Stimulated activated CD4-positive, alpha-beta T cell treated with anti-CD3 and anti-CD28 coated beads, TNF-alpha, amount 100 ng/mL, for 24 hours (primary cell): ENCODE measurements at places on chromosomes 11 and 22.

DNA sequence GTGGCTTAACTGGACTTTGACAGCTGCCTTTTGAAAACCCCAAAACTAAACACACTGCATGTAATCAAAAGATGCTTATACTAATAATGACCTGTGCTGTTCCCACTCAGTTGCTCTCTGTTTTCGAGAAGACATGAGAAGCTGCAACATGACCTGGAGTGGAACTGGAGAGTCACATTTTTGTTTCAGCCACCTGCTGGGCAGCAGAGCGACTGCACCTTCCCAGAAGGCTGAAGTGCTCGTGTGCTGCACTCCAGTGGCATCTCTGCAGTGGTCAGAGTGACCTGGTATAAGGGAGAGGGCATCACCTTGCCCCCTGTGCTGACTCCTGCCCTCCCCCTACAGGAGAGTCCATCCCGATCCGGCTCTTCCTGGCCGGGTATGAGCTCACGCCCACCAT, 8.6 kb downstream of the THYN1 start:
- DNase-seq, result no peak

- DNase-seq, result no peak
These were observed 124.4 kb downstream of the ETS1 start for GRCh38 chr11:128462922-128463321.

- no peak for DNase-seq
These were observed 963 bp downstream of the TYMP start for GRCh38 chr22:50528682-50529415.

DNA sequence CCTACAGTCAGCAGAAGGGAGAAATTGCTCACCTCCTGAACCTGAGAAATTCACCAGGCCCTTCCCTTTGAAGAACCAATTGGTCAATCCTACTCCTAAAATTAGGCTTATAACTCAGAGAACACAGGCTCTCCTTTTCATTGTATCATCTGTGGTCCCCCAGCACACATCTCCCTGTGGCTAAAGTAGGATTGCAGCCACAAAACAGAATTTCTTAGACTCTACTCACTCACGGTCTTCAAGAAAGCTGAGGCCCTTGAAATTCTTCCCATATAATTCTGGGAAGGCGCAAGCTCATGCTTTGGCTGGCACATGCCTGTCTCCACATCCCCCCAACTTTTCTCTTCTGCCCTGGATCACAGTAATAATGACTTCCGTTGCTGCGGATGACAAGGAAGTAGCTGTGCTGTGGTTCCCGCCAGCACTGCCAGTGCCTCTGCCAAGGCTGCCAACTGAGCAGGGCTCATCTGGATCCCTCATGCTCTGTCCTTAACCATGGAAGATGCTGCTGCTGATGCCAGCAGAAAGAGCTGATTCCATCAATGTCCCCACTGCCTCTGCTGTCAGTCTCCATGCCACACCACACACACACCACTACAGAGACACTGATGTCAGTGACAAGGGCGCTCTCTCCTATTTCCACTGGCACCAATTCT, 200.6 kb upstream of the POU2AF2 start:
- no peak for DNase-seq

DNA sequence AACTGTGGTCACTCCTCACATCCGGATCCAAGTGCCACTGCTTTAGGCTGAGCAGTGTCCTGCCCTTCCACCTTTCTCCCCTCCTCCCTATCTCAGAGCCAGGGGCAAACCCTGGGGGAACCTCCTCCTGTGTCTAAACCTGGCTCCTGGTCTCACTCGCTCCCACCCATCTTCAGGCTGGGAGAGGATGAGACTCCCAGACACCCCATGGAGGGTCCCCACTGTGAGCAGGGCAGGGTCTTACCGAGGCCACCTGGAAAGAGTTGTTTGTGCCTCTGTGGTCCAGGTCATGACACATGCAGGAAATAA, 93.6 kb downstream of the PDE2A start:
- DNase-seq, result no peak

DNA sequence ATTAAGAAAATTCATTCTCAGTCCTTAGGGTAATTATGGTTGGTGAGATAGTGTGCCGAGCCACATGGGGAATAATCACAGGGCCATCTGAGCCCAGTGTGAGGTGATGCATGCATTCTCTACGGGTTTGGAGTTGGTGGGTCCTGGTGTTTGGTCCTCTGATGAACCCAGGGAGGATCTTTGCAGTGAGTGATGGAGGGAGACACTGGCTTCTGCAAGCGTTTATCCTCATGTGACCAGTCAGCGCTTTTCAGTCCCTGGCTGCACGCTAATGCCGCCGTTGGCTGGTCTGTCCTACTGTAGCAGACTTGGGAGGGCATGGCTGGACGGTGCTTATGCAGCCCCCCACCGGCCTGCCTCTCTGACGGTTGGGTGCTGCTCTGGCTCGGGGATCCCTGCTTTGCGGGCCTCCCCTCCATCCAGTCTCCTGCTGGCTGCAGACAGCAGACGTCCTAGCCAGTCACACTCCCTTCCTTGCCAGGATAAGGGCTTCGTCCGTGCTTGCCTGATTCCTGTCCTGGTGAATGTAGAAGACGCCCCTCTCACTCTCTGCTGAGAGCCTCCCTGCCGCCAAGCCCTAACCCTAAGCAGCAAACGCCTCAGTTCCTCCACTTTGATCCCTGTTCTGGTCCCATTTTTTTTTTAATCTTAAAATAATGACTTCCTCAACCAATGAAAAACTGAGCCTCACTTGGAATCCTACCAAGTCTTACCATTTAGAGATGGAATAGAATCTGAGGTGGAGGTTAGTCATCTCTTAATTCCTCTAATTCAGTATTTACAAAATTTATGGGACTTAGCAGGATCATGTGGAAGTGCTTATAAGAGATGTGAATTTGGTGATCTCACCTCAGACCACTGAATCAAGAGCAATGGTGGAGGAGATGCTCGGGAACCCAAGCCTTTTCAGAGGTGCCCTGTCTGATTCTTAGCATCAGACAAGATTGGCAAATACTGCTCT, 143.7 kb upstream of the SORL1-AS1 start:
- no peak for DNase-seq

DNA sequence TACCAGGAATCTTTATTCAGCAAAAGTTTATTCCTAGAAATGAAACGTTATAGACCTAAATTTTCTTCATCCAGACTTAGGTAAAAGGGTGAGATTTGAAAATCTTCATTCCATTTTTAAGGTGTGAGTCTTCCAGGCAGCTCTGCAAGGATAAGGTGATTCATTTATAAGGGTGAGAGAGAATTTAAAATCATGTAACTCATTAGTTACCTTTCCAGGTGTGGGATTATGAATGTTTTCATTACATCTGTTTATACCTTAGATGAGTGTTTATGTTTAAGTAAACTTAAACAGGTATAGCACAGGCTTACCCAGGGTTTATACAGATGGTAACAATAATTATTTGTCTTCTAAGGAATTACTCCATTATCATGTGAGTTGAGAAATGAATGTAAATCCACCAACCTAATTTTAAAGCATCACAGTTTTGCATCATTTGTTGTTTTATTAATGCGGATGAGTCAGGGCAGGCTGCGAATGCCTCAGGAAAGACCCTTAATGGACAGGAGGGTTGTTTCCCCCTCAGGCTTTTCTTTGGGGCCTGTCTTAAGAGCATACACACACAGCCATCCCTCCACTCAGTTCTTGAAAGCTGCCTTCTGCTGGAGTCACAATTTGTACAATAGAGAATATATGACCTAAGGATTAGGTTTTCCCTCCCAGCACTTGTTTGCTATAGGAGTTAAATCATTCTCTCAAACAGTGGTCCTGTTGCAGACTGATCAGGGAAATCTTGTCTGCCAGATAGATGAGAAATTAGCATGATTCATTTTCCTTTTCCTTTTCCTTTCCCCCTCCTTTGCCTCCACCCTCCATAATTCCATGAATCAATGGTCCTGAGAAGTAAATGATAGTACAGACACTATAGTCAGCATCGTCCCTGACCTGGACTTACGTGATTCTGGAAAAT, 3.0 kb downstream of the PRSS23 start:
- DNase-seq, result no peak

GRCh38 chr11:119511614-119512306, 88.8 kb upstream of the THY1 start:
- no peak for DNase-seq

GRCh38 chr11:47924184-47924691, 56.1 kb upstream of the PTPRJ start:
- no peak for DNase-seq

- no peak for DNase-seq
These were observed 25.5 kb downstream of the LDLRAD3 start for GRCh38 chr11:35969089-35970042.

DNA sequence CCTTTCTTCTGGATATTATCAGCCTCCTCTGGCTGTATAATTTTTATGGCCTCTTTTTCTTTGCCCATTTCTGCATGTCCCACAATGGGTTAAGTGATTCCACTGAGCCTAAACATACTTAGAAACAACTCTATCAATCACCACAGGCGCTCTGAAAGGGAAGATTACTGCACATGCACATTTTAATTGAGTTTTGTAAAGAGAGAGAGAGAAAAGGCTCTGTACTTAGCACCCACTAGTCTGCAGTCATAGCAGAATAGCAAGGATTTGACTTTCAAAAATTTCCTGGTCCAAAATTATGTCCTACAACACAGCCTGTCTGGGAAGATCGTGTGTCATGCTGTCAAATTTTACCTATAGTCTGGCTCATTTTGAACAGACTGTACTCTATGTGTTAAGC, 758.5 kb downstream of the OPCML start:
- no peak for DNase-seq

DNA sequence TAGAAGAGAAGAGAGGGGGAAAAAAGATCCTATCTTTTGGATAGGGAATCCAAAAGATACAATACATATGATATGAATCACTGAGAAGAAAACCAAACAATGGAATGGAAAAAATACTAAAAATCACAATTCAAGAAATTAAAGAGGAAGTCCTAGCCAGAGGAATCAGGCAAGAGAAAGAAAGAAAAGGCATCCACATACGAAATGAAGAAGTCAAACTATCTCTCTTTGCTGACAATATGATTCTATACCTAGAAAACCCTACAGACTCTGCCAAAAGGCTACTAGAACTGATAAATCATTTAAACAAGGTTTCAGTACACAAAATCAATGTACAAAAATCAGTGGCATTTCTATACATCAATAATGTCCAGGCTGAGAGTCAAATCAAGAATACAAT, 91.4 kb downstream of the EFCAB6 start:
- no peak for DNase-seq

DNA sequence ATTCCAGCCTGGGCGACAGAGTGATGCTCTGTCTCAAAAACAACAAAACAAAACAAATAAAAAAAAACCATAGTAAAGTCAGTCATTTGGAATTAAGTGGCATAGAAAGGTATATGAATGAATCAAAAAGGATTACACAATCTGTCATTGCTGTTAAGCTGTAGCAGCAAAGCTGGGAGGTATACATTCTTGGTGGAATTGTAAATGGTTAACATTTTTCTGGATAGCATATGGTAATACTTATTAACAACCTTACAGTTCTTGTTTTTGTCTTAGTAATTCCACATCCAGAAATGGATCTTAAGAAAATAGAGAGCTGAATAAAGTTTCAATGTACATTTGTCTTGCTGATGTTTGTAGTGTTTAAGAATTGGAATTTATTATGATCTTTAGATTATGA, 30.0 kb downstream of the DDX10 start:
- no peak for DNase-seq

DNA sequence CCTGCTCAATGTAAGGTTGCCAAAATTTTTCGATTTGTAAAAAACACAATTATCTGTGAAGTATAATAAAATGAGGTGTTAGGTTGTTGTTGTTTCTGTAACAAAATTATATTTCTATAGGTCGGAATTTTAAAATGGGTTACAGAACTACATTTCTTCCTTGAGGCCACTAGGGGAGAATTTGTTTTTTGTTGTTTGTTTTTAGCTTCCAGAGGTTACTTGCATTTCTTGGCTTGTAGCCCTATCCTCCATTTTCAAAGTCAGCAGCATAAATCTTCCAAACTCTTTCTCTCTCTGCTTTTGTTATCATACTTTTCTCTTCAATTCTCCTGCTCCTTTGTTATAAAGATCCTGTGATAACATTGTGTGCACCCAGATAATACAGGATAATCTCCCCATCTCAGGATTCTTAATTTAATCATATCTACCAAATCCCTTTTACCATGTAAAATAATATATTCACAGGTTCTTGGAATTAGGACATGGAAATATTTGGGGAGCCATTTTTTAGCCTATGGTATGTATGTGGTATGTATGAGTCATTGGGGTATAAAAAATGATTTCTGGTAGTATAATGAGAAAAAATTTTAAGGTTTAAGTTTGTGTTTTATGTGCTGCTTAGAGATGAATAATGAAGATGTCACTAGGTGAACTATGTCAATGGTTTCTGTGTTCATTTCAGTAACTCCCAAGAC, 9.4 kb upstream of the PATL1 start:
- no peak for DNase-seq

DNA sequence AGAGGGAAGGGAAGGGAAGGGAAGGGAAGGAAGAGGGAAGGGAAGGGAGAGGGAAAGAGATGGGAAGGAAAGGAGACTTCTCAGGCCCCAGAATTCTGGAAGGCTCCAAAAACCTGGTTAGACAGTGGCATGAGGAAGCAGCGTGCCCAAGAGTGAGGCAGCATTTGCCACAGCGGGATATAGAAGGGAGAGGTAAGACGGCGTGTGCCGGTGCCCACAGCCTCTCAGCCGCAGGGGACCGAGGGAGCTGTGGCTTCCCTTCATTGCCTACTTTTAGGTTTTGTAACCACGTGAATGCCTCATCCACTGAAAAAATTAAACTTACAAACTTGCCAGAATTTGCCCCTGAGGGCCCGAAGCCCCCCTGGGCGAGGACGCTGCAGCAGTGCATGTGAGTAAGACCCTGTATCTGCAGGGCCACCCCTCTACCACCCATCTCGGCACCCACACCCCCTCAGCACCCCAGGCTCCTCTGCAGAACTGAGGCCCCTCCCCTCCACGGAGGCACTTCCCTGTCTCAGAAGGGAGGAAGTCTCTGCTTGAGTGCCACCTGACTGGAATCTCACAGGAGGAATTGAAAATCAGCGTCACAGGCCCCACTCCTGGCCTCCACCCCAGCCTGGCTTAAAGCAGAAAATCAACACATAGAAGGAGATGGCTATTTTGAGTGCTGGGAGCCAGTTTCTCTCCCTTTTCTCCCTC, 58.1 kb downstream of the LINC01488 start:
- DNase-seq, result no peak

DNA sequence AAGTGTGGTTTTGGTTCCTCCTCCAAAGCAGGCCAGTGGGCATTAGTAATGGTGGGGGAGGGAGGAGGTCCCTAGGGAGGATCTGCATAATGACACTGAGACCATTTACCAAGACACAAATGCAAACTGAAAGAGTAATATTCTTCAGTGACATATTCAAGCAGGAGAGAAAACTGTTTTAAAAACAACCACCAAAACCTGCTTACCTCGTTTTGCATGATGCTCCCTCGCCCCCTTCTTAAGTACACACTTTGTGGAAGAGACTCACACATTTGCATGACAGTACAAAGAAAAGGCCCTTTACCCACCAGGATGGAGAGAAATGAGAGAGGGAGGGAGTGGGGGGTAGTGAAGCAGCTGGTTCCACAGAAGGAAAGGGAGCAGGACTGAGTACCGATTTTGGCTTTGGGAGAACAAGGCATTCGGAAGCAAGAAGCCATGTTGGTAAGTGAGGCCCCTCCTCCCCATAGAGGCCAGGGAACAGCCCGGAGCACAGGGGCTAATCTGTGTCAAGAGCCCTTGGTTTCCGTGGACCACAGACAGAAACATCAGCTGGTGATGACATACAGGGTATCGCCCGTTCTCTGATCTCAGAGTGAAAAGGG, 13.0 kb upstream of the OPCML start:
- no peak for DNase-seq

- no peak for DNase-seq
These were observed 32.7 kb upstream of the PACSIN2 start for GRCh38 chr22:43047605-43048004.

GRCh38 chr11:1573903-1574237, 1.8 kb upstream of the DUSP8 start:
- no peak for DNase-seq
